ENCODE measurements at places on chromosomes 3 and 15.

DNA sequence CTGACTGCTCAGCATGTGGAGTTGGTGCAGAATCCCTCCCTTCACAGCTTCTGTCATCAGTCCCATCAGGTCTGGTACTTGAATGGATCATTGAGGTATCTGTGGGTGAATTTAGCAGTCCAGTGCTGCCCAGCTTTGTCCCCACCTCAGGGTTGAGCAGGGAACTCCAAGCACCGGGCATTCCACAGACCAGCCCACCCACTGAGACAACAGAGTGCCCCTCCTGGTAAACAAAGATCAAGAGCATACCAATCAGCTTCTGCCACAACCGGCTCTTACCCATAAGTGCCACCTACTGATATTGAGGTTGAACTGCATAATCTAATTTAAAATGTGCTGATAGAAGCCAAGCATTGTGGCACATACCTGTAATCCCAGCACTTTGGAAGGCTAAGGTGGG lies 57.1 kb upstream of the FXR1 start:
- DNase-seq: no peak

GRCh38 chr15:91408476-91409076 lies 308.5 kb downstream of the SV2B start:
- no peak for DNase-seq

DNA sequence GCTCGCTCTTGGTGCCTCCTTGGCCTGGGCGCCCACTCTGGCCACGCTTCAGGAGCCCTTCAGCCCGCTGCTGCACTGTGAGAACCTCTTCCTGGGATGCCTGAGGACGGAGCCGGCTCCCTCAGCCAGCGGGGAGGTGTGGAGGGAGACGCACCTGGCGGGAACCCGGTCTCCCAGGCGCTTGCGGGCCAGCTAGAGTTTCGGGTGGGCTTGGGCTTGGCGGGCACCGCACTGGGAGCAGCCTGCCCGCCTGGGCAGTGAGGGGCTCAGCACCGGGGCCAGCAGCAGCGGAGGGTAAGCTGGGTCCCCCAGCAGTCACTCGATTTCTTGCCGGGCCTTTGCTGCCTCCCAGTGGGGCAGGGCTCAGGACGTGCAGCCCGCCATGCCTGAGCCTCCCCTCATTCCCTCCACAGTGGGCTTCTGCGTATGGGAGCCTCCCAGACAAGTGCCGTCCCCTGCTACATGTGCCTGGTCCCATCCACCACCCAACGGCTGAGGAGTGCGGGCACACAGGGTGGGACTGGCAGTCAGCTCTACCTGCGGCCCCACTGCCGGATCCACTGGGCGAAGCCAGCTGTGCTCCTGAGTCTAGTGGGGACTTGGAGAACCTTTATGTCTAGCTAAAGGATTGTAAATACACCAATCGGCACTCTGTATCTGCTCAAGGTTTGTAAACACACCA lies 708.7 kb downstream of the VGLL3 start:
- DNase-seq: peak; percentile 5

DNA sequence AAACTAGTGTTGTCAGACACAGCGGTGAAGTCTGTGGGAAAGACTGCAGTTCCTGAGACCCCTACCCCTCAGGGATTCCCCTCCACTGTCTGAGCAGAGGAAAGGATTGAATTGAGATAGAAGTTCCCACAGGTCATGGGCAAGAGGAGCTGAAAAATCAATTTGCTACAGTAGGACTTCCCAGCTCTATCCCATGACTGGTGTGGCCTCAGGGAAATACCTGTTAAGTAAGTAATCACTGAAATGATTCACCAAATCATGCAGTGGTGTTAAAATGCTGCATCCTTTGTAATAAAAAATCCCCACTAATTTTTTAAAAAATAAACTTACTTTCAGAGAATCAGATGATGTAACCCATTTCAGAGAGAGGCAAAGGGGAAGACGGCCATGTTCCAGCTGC lies 45.0 kb upstream of the SPRED1 start:
- no peak for DNase-seq

GRCh38 chr3:197260491-197261163 lies 37.8 kb downstream of the DLG1 start:
- no peak for DNase-seq

- DNase-seq: no peak
Observed at GRCh38 chr3:14082108-14082657, 42.5 kb downstream of the CHCHD4 start.

DNA sequence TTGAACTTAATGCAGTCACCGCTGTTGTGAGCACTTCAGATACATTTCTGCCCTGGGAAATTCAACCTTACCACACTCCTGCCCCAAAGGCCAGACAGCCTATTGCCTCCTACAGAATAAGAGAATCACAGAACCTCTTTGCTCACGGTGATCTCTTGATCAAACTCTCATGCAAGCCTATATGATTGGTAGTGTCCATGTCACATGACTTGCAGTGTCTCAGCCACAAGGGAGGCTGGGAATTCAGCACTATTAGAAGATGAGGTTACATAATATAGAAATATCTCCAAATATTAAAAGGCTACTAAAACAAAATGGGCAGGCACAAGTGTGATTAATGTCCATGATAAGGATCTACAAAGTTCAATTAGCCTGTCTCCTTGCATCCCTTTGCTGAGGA lies 3.8 kb upstream of the PCOLCE2 start:
- DNase-seq: no peak

GRCh38 chr3:187849016-187849654 lies 103.9 kb upstream of the BCL6 start:
- DNase-seq: no peak

- no peak for DNase-seq
Observed at GRCh38 chr3:13077431-13078162, 4.4 kb upstream of the IQSEC1 start.

- DNase-seq: no peak
Observed at GRCh38 chr3:135891121-135891520, 74.4 kb upstream of the PPP2R3A start.

DNA sequence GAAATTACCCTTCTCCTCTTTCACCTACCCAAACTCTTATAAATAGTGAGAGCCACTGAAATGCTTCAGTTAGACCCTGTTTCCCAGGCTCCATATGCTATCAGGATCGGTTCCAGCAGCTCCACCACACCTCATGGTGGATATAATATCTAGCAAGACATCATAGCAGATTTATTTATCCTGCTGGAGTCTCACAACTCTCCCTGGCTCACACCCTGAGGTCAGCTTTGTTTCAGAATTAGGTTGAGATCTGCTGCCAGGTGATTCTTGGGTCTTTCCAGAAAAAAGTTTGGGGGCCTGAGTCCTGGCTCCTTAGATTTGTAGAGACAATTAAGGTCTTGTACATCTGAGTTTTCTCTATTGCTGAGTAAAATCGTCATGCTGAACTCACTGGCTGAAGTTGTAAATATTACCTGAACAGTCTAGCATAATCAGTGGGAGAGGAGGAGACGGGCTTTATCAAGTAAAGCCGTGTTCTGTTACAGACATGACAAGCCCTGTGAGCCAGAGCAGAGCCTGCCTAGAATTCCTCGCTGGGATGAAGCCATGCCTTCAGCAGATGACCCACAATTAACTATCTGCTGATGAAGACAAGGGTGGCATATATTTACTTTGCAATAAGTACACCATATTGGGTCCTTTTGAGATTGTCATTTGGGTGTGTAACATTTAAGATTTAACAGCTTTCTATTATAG lies 131.6 kb downstream of the STAC start:
- no peak for DNase-seq

All from activated gamma-delta T cell (primary cell).